ENCODE measurements at places on chromosomes 4 and X.

- no peak for DNase-seq
Measured at GRCh38 chrX:117120700-117121099, 657.9 kb upstream of the CT83 start.

DNA sequence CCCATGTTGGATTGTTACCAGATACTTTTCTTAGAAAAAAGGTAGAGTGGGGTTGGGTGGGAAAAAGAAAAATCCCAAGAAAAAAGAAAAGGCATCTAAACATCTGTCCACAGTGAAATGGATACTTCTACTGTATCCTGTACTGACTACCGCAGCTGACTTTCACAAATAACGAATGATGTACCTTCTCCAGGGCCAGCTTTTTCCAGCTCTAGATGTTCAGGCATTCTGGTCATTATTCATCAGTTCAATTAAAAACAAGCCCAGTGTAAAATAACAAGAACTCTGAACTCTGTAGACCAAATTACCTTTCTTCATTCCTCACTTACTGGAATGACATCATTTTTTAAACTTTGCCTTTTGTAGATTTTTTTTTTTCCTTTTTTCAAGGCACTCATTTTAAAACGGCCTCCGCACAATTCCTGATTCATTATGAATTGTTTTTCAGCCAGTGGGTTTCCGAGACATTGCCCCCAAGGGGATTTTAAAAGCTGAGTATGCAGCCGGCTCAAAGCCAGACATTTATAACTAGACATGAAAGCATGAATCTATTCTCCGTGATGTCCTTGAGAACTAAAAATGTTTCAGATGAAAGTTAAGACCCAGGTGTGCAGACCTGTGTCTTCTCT, 113.5 kb downstream of the PRKX start:
- DNase-seq, result no peak

DNA sequence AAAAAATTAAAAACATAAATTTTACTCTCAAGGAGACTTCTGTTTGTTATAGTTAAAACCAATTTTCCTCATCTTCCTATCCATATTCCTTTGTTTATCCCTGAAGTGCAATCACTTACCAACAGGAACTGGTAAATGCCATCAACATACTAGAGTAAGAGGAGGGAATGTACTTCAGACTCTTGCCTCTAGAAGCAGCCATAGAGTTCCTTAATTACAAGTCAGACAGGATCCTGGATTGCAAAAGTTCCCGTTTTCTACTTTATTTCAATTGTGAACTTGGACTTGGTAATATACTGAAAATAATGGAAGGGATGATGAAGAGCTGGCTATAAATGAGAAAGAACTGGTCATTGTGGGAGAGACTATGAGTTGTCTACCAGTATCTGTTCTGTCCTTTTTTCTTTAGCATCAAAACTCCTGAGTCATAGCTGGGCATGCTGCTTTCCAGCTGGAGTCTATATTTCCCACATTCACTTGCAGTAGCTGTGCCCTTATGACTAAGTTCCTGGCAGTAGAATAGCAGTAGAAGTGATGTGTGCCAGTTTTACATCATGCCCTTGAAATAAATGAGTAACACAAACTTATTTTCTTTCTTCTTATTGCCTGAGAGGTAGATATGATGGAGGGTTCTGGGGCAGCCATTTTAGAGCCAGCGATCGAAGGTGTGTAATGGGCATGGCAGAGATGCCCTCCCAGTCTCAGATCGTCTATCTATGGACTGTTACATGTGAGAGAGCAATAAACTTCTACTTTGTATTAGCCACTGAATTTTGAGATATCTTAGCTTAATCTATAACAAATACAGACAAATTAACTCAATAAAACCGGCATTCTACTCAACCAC, 26.8 kb upstream of the SPARCL1 start:
- DNase-seq, result no peak

- DNase-seq, result no peak
Measured at GRCh38 chrX:138756234-138756633, 44.7 kb upstream of the FGF13 start.

DNA sequence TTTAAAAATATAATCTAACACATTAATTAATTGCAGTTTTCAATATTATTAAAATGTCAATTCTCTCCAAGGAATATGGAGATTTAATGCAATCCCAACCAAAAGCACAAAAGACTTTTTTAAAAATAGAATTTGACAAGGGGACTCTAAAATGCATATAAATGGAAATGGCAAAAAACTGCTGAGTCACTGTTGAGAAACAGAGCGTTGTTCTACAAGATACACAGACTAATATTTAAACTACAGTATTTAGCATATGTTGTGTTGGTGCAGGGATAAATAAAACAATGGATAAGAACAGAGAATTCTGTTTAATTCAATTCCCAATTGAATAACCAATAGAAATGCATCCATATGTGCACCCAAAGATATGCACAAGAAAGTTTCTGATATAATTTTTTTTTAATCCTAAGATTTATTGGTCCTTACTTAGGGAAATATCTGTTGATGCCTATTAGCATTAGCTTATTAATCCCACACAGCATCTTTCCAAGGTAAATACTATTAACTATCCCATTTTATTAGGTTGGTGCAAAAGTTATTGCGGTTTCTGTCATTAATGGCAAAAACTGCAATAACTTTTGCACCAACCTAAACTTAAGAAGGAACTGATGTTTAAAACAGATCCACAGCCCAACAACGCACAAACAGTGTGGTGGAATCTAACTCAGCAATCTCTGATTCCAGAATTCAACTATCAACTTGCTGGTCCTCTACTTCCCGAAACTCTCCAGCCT, 86.8 kb upstream of the VEGFC start:
- DNase-seq, result no peak

- DNase-seq, result no peak
Measured at GRCh38 chrX:43345166-43345565, 310.9 kb upstream of the MAOA start.

DNA sequence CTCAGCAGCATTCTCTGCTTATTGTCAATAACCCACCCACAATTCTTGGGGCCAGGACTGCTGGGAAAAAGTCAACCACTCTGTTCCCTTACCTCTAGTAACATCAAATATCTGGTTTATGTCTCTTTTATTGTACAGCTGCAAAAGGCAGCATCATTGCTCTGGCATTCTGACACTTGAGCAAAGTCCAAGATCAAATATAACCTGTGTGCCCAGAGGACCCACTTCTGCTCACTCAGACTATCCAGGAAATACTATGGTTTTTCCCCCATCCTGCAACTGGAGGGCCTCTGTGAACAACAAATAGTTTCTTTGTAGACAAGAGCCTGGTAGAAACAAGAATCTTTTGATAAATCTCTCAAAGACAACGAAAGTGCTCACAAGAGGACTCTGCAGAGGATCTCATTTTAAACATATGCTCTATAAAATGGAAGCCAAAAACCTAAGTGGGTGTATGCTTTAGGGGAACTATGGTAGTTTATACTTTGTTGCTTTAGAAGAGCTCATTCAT, 154.7 kb downstream of the RAB28 start:
- no peak for DNase-seq

DNA sequence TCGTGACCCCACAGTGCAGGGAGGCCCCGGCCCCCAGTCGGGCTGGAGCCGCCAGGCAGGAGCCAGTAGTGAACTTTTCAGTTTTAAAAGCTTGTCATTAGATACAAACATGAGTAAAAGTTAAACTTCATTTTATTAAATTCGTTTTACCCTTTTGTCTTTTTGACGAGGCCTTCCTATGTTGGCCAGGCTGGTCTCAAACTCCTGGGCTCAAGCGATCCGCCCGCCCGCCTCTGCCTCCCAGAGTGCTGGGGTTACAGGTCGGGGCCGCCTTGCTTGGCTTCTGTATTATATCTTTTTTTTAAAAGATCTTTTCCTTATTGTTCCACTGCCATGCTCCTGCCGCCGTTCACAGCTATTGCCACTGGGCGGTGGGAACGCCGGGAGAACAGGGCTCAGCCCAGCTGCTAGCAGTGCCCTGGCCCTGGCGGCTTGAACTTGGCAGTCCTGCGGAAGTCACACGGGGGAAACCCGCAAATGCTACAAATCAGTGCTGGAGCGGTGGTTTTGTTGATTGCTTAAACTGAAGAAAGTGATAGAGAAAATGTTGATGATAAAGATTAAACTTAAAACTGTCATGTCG, 968 bp upstream of the NELFA start:
- DNase-seq, result no peak

GRCh38 chrX:367866-368265, 18.8 kb downstream of the PPP2R3B start:
- DNase-seq, result no peak

DNA sequence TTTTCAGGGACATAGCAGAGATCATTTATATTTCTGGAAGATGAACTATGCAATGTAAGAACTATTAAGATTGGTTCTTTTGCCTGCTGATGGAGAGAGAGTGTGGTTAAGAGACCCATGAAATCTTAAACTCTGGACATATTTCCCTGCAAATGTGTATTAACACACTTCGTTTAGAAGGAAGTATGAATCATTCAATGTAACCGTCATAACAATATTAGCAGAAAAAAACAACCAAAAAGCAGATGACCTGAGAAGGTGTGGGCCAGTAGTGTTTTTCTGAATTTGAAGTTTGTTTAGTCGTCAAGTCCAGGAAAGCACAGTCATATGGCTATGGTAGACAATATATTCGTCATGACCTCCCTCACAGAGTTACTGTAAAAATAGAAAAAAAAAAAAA, 2.5 kb upstream of the TMPRSS11D start:
- DNase-seq, result no peak

DNA sequence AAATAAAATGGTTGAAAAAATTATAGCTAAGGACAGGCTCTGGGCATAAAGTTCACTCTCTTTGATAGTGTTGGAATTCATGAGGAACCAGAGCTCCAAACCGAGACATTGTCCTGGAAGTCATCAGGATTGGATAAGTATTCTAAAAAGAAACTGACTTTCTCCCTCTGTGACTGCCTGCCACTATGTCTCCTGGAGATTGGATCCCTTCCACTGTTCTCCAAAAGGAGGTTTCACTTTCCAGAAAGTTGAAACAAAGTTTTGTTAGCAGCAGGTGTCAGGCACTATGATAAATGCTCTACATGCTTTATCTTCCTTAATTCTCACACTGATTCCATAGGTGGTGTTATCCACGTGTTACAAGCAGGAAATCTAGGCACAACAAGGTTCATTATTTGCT, 16.8 kb downstream of the BANK1 start:
- DNase-seq, result no peak

- no peak for DNase-seq
Measured at GRCh38 chr4:48633657-48634056, 143.6 kb downstream of the ZAR1 start.

DNA sequence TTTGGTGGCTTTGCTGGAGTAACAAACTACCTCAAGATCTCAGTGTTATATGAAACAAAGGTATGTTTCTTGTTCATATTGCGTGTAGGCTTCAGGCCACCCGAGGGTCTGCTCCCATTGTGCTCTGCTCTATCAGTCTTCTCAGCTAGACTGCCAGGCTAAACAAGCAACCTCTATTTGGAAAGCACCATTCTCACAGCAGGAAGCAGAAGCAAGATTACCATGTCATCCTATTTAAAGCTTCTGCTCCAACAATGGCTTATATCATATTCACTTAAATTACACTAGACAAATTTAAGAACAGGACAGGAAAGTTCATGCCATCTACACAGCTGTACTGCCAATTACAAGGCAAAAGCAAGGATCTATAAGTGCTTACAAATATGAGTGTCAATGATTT, 385.8 kb downstream of the PPARGC1A start:
- DNase-seq, result no peak

DNA sequence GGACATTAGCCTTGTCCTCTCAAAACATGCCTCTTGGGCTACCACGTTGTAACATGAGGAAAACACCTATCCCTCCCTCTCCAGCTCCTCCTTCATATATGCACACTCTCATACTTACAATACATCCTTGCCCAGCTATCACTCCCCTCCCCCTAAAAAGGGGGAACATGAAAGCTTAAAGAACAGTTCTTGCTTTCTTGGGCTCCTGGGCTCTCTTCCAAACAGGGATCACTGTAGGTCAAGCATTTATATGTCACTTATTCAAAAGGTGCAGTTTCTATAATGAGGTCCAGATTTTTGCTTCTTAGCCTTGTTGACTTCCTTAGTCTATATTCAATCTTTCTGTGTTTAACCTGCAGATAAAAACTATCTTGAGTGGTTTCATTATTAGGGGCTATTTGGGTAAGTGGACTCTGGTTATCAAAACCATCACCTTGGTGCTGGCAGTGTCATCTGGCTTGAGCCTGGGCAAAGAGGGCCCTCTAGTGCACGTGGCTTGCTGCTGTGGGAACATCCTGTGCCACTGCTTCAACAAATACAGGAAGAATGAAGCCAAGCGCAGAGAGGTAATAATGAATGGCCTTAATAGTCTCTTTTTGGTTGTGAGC, 119.4 kb downstream of the AKAP4 start:
- DNase-seq, result no peak

- no peak for DNase-seq
Measured at GRCh38 chr4:140213749-140214148, 59.8 kb upstream of the MAML3 start.

DNA sequence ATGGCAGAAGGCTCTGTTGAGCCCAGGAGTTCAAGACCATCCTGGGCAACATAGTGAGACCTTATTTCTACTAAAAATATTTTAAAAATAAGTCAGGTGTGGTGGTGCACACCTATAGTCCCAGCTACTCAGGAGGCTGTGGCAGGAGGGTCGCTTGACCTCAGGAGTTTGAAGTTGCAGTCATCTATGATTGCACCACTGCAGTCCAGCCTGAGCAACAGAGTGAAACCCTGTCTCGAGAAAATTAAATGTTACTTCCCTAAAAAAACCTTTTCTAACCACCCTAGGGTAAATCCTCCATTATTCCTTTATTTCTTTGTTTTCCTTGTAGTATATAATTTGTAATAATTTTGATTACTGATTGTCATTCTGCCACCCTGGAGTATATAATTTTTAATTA, 7.9 kb downstream of the FAM200B start:
- DNase-seq, result no peak

DNA sequence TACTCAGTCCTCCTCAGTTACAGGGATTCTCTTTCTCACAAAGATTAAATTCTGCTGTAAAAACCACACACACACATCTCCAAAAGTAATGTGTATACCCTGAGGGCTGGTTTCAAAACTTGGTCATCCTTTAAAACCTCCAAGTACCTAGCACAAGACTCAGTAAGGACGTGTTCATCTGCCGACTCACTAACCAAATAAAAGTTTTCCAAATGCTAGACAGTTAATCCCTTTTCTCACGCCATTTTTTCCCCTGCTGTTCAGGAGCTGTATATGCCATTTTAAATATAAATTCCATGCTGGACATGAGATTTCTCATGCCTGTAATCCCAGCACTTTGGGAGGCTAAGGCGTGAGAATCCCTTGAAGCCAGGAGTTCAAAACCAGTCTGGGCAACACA, 3.9 kb upstream of the SAT1 start:
- no peak for DNase-seq

DNA sequence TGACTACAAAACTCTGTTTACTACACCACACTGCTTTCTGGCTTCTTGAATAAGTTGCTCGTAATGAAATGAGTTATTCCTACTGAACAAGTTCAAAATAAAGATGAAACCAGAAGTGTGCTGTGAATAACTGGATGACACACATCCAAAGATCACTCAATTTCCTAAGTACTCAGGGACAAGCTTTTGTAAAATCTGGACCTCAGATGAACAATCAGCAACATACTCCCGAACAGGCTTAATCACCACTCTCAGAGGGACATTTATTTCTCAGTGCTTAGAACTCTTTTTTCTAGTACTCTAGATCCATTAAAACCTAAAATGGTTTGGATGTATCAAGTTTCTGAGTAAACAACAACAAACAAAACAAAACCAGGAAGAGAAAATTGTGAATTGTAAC, 61.5 kb upstream of the EXOC1L start:
- no peak for DNase-seq
